ENCODE measurements at places on chromosomes 12 and 14.
A peak's percentile ranks its signal among the peaks of the same experiment; 100 is the strongest.

DNA sequence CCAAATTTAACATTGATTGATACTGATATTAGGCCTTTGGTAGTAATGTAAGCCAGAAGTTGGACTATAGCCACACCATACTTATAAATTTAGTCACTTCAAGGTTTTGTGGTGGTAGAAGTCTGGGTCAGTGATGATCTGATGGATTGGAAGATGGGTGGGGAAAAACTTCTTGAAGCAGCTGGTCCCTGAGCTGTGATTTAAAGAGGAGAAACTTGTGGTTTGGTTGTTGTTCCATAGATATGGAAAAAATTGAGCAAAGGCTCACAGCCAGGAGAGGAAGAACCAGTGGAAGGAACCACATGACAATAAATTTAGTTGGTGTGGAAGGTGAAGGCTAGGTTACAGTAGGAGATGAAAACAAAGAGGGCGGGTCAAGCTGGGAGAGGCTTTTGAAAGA lies 26.1 kb downstream of the PTHLH start:
- no peak for DNase-seq

DNA sequence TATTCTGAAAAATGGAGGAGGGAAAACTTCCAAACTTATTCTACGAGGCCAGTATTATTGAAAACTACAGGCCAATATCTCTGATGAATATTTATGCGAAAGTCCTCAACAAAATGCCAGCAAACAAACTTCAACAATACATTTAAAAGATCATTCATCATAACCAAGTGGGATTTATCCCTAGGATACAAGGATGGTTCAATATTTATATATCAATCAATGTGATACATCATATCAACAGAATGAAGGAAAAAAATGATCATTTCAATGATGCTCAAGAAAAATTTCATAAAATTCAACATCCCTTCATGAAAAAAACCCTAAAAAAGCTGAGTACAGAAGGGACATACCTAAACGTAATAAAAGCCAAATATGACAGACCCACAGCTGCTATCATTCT lies 45.9 kb upstream of the LMNTD1 start:
- DNase-seq: no peak

DNA sequence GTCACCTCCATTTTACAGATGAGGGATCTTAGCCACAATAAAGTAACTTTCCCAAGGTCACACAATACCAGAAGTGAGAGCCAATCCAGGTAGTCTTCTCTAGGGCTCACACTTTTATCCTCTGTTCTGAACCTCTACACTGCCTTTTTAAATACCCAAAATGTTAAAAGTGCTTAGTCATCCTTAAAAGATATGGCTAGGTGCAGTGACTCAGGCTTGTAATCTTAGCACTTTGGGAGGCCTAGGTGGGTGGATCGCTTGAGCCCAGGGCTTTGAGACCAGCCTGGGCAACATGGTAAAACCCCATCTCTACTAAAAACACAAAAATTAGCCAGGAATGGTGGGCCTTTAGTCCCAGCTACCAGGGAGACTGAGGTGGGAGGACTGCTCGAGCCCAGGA lies 104.1 kb upstream of the PPP4R3A start:
- no peak for DNase-seq

DNA sequence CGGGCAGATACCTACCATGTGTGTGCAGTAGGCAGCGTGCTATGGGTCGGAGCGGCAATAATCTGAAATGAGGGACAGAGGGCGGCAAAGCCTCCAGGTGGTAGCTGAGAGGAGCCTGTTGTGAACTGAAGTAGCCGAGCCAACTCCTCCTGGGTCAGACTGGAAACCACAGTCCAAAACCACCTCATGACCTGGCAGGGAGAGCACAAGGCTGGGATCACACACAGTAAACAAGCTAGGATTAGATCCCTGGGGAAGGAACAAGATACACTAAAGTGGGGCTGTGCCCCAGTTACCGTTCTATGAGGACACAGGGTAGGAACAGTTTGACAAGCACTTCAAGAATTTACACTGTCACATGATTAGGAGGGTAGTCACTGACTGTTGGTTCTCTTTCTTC lies 49.0 kb downstream of the AREL1 start:
- no peak for DNase-seq

GRCh38 chr12:78101113-78101876 lies 270.6 kb downstream of the NAV3 start:
- no peak for DNase-seq

GRCh38 chr12:43883311-43883710 lies 47.4 kb downstream of the TMEM117 start:
- no peak for DNase-seq

GRCh38 chr12:124852911-124853427 lies 10.7 kb downstream of the SCARB1 start:
- no peak for DNase-seq

- peak; percentile 34 for DNase-seq
Measured at GRCh38 chr12:16385782-16386646, 38.6 kb downstream of the MGST1 start.

DNA sequence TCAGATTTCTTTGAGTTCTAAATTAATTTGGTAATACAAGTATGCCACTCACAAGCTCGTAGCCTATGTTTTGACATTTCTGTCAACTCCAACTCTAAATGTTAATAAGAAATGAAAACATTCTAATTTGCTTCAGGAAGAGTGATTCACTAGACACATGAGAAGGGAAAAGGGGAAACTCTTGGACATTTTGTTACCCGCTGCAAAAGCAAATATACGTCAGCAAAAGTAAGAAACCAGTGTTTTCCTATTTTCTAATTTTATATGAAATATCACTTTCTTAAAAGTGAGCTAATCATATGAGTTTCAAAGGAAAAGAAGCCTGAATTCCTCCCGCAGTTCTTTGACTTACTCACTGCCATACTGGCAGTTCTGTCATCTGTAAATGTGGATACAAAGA lies 162.3 kb downstream of the GRIP1 start:
- DNase-seq: no peak

GRCh38 chr12:113366827-113367226 lies 8.4 kb downstream of the PLBD2 start:
- no peak for DNase-seq

DNA sequence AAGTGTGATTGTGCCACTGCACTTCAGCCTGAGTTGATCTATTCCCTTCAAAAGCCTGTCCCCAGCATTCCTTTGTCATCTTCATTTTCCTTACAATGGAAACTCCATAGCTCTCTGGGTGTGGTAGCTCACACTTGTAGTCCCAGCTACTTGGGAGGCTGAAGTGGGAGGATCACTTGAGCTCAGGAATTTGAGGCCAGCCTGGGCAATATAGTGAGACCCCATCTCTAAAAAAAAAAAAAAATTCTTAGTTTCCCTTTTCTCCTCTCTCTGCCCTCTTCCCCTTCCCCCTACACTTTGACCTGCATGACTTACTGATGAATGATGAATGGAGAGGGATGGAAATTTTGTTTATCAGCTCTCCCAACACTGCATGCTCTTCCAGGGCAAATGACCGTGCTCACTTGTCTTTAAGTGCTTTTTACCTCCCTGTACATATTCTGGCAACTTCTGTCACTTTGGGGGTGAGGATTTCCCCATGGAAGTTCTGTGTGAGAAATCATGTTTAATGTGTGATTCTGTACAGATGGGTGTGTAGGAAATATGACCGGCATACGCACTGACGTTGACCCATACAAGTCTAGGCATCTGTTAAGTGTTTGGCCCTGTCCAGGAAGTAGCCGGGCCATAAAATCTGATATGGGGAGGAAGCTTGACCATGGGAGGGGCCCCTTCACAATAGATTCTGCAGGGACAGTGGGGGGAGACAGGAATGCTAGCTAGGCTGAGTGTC lies 65.4 kb downstream of the ZFP36L1 start:
- DNase-seq: no peak

- no peak for DNase-seq
Measured at GRCh38 chr12:42024495-42024830, 120.2 kb downstream of the GXYLT1 start.

DNA sequence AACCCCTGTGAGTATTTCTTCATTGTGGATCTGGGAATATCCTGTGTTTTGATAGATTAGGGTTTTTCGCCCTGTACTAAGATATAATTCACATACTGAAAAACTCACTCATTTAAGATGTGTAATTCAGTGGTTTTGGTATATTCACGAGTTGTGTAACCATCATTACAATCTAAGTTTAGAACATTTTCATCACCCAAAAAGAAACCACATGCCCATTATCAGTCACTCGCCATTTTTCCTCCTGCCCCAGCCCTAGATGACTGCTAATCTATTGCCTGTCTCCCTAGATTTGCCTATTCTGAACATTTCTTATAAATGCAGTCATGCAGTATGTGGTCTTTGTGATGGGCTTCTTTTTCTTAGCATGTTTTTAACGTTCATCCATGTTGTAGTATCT lies 67.9 kb upstream of the ATF1 start:
- no peak for DNase-seq

DNA sequence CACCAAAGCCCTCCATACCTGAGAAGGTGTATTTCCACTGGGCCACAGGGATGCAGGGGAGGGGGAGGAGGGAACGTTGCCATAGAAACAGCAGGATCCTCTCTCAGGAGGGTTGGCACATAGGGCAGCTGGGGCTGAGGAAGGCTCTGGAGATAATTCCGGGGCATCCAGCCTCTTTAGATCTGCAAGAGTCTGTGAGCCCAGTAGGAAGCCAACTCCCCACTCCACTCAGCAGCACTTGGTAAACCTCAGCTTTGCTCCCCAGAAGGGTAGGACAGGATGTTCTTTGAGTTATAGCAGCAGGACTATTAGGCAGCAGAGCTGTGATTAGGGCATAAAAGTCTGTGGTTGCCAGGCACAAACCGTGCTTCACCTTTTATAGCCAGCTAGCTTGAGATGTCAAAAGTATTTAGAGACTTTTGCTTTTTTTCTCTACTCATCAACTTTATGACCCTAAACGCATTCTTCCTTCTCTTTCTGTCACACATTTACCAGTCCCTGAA lies 7.8 kb upstream of the PLEKHG3 start:
- DNase-seq: no peak

- DNase-seq: no peak
Measured at GRCh38 chr14:105430565-105430964, 10.9 kb downstream of the MTA1 start.

- no peak for DNase-seq
Measured at GRCh38 chr14:57038689-57039088, 228.4 kb upstream of the OTX2 start.

- no peak for DNase-seq
Measured at GRCh38 chr12:44812062-44812461, 64.1 kb downstream of the NELL2 start.

- DNase-seq: no peak
Measured at GRCh38 chr12:63968673-63969072, 124.2 kb downstream of the SRGAP1 start.

DNA sequence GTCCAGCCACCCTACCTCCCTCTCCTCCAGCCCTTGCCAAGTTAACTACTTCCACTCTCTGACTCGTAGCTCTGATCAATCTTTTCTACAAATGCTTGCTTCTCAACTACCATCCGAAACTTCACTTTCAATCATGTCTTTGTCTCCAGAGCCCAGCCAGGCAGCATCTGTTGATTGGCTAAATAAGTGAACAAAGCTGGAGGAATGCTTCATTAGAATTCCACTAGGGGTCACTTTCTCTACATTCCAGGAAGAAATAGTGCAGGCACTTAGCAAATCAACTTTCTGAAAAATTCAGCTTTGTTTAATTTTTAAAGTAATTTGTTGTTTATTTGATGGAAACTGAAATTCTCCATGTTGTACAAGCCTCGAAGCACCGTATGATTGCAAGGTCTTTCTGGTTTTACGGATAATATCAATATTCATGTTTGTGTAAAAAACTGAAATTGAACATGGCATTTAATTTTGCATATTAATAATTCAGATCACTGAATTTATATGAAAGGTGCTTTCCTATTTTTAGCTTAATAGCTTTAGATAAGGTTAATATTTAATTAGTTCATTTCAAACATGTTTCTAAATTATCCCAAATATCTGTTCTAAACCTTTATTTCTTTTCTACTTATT lies 32.4 kb upstream of the HELB start:
- DNase-seq: peak; percentile 17

- DNase-seq: no peak
Measured at GRCh38 chr14:94591073-94591472, 9.8 kb downstream of the SERPINA5 start.

DNA sequence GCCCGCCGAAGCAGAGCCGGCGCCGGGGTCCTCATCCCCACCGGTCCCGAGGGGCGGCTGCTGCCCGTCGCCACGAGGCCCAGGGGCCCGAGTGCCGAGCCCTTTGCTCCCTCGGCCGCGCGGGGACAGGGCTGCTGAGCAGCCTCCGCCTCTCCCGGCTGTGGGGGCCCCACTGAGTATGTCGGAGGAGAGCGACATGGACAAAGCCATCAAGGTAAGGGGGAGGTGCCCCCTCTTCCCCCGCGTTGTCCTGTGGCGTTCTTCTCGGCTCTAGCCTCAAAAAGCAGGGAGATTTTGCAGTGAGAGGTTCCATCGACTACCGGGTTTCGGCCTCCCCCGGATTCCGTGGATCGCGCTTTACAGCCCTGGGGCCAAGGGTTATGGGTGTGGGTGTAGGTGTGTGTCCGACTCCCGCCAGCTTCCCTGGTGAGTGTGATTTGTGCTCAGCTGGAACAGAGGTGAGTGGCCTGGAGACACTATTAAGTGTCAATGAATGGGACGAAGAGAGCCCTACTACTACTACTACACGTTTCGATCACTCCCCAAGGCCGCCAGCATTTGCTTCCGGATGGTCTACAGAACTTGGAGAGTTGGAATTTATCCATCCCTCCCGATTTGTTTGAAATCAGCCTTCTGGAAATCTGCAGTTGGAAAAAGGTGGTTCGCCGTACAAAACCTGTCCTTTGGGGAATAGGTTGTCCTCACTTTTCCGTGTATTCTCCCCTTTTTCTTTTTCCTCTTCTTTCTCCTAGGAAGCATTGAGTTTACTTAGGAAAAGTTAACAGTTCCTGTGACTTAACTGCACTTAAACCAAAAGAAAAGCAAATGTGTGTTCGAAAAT lies 748 bp downstream of the MAPKAPK5 start:
- no peak for DNase-seq

- DNase-seq: no peak
Measured at GRCh38 chr12:16246264-16246663, 31.2 kb downstream of the SLC15A5 start.

DNA sequence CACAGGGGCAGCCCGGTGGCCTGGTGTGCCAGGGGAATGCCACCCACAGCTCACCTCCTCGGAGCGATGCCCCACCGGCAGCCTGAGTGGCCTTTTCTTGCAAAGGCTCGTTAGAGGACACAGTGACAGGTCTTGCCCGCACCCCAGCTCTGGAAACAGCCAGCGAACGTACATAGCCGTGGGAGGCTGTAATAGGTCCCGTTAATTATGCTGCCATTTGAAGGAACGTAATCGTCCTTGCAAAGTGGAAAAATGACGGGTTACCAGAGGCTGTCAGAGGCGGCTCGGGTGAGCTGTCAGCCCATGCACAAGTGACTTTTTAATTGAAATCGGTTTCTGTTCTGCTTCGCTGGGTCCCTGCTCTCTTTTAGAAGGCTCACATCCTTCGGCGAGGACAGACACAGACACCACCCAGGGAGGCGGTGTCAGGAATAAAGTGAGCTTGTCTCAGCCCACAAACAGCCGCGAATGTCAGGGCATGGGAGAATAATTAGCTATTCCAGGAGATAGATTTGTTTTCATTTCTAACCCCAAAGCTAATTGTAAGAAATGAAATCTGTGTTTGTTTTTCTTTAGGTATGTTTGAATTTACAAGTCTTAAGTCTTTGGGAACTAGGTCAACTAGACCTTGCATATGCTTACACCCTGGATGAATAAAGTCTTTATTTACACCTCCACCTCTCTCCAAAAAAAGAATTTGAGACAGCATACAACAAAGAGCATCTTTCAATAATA lies 77.2 kb upstream of the RFLNA start:
- DNase-seq: no peak

Data from non-pigmented ciliary epithelial cell (primary cell).